ENCODE measurements at places on chromosomes 11 and 22. TPM values are rescaled to one million over a fixed set of nuclear protein-coding genes. Genes with fewer than 3 reads are reported as not detected.

DNA sequence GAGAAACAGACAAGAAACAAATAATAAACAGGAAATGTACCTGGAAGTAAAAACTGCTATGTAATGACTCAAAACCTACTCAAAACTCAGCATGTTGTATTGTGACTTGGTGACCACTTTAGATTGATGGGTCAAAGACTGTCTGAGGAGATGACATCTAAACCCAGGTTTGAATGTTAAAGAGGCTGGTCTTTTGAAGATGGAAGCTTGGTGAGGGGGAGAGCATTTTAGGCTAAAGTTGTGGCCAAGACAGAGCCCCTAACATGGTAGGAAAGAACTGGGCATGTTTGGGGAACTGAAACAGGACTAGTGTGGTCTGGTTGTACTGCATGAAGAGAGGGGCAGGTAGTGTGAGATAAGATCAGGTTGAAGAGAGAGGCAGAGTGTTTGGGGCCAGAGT lies 85.3 kb upstream of the MYO18B start:
- DNase-seq, result peak; percentile 77

DNA sequence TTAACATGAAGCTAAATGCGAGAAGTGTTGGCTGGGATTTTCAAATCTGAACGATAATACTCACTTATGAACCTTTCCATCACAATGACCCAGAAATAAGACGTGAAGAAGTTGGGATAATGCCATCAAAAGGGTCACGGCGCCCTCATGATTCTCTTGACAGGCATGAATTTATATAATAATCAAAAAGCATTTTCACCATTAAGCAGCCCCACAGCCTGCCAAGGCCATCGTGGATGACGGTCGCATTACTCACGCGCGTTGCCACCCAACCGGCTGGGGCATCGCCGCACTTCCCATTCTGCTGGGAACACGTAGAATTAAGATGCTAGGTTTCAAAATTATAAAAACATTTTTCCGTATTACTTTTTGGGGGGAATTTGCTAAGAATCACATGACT lies 18.9 kb upstream of the GAL start:
- no peak for DNase-seq

SMC1B gene
- not detected for polyA plus RNA-seq

NOX4 gene
- polyA plus RNA-seq, result not detected

UBQLN3 gene
- not detected for polyA plus RNA-seq

CCDC88B gene
- 20.2 TPM for polyA plus RNA-seq

TIGD3 gene
- polyA plus RNA-seq, result 1.1 TPM

DNA sequence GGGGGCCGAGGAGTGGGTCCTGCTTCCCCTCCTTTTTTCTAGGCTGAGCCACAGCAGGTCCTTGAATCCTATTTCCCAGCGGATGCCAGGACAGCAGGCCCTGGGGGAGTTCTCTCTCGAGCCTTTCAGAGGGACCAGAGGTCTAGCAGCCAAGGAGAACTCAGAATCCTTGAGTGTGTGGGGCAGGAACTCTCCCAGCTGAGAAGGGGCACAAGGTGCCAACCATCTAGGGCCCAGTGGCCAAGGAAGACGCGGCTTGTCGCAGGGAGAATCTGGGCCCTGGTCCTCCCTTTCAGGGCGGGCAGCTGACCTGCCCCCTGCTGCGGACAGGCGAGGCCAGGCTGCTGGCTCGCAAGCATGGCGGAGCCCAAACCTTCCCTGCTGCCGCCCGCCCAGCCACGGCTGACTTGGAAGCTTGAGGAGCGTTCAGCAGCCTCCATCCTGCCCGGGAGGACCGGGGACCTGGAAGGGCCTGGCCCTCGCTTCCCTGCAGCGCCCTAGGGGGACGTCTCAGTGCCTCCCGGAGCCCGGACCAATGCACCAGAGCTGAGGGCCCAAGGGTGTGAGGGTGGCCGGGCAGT lies 972 bp upstream of the TSSC4 start:
- no peak for DNase-seq

C11orf16 gene
- polyA plus RNA-seq, result 0.32 TPM

CARNS1 gene
- polyA plus RNA-seq, result 0.09 TPM

MMP27 gene
- polyA plus RNA-seq, result not detected

DNA sequence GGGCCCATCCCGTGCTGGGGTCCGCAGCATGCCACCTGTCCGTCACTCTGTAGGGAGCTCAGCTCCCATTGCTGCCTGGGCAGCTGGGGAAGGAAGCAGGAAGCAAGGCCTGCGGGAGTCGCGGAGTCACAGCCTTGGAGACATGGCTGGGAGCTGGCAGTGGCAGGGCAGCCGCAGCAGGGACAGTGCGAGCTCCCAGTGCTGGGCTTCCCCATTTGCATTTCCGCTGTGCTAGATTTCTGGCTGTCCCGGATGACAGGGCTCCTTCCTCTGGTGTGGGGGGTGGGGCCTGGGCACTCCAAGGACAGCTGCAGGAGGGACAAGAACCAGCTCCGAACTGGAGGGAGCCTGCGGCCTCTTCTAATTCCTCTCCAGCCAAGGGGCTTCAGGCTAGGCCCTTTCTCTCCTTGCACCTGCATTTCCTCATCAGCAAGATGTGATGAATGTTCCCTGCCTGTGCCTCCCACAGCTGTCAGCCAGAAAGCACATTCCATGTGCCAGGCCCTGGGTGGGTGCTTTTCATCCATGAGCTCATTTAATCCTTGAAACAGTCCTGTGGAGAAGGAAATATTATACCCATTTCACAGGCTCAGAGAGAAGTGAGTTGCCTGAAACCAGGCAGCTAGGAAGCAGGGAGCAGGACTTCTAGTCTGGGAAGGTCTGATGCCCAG lies 48.0 kb downstream of the MYO7A start:
- no peak for DNase-seq

PDGFD gene
- polyA plus RNA-seq, result not detected

CARD10 gene
- not detected for polyA plus RNA-seq

DNA sequence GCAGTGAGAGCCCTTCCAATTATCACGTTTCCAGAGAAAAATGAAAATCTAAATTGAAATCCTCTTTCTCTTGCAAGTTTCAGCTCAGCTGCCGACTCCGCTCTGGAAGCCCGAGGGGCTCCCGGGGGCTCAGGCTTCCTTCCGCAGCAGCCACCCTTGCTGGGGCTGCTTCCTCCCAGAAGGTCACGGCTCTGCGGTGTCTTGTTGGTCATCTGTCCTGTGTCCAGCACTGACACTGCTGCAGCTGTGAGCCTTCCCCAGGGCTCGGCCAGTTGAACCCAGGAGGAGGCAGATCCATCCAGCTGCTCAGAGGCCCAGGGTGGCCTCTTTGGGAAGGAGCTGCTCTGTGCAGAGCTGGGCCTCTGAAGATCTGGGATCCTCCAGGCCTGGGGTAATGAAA lies 1337.2 kb downstream of the TBC1D22A start:
- no peak for DNase-seq

DNA sequence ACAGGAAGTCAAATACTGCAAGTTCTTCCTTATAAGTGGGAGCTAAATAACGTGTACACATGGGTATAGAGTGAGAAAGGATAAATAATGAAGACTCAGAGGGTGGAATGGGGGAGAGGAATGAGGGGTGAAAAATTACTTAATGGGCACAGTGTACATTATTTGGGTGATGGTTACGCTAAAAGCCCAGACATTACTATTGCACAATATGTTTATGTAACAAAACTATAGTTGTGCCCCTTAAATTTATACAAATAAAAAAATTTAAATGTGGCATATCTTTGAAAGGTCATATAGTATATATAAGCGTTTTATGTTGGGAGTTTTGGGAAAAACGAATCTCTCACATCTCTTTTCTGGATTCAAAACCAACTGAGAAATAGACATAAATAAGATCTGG lies 96.1 kb downstream of the KIF18A start:
- DNase-seq, result no peak

GRCh38 chr11:19204836-19205235 lies 3.1 kb upstream of the CSRP3 start:
- DNase-seq, result no peak

DNA sequence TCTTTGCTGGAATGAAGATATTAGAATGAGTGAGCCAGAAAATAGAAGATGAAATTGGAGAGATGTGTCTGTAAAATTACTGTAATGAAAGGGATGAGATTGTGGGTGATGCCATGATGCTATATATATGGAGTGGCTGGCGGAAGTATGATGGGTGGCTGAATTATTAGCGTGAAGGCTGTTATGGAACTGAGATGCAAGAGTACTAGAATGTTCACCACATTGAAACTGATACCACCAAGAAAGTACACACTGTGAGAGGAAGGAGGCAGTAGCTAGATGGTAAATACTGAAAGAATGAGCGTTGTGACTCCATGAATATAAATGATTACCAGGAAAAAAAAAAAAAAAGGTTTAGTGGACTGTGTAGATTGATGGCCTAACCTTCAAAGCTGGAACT lies 411.9 kb downstream of the CNTN5 start:
- no peak for DNase-seq

MIOX gene
- not detected for polyA plus RNA-seq
